ENCODE measurements at places on chromosomes 11 and 22.

- DNase-seq = no peak
Measured at GRCh38 chr11:110776081-110776480, 63.8 kb upstream of the ARHGAP20 start.

DNA sequence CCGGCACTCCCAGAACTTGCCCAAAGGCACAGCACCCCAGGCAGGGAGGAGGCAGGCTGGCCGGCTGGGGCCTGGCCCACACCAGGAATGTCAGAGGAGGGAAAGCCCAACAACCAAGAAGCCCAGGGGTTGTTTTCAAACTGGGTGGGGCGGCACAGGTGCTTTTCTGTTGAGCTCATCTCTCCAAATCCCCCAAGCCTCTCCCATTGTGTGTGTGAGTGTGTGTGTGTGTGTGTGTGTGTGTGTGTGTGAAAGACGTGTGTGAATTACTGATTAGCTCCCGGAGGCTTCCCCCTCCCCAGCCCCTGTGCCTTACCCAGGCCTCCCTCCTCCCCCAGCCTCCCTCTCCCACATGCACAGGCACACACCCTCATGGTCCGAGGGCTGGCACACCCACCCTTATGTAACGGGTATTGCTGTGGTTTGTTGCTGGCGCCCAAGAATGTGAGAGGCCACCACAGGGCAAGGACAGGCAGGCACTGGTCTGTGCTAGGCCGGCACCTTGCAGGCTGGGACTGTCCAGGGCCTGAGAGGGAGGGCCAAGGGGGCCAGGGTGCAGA, 15.9 kb downstream of the TRIM29 start:
- DNase-seq = no peak

DNA sequence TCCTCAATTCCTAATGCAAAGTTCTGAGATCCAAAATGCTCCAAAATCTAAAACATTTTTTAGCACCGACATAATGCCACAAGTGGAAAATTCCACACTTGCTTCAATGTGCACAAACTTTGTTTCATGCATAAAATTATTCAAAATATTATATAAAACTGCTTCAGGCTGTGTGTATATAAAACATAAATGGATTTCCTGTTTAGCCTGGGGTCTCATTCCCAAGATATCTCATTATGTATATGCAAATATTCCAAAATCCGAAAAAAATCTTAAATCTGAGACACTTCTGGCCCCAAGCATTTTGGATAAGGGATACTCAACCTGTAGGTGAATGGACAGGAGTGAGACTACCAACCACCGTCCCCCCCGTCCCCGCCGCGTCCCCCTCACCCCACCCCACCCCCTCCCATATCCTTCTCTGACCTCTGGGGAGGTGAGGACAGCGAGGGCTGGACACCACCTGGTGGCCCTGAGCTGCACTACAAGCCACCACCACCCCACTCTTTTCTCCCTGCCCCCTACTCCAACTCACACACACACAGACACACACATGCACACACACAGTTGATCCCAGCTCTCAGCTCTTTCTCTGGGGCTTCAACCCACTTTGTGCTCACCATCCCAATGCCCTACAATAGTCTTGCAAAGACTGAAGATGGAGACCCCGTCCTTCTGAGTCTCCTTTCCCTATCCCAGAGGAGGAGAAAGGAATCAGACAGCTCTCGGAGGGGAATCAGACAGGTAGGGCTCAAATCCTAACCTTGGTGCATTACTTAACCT, 101.0 kb downstream of the PDE2A start:
- DNase-seq = no peak

DNA sequence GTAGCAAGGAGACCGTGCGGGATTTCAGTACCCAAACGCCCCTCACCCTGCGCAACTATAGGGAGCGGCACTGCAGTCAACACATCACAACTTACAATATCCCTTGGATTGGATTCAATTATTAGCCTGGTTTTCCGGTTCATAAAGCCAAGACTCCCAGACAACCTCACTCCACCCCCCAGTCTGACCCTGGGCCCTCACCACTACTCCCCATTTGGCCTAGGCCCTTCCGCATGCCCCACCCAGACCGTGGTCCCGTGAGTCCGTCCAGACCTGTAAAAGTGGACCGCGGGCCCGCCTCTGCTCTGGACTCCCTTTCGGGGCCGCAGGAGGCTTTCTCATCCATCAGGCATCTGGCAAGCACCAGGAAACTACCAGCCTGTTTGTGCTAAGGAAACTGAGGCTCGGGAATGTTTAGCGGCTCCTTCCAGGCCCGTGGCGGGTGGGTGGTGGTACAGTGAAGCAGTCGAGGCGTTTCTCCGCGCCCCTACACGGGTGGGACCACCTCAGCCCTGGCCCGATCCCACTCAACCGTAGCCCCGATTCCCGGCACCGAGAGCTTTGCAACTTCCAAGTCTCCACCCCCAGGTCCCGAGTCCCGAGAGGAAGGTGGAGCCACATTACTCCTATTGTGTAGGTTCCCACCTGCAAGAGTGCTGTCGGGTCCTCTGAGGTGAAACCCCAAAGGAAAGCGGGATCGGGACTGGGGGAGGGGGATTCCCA, 679 bp upstream of the DPP3 start:
- no peak for DNase-seq

- DNase-seq = no peak
Measured at GRCh38 chr11:60240662-60241061, 2.3 kb downstream of the MS4A4E start.

- DNase-seq = no peak
Measured at GRCh38 chr11:133967599-133968238, 11.0 kb upstream of the IGSF9B start.

GRCh38 chr11:11748706-11749365, 92.9 kb upstream of the USP47 start:
- DNase-seq = no peak

DNA sequence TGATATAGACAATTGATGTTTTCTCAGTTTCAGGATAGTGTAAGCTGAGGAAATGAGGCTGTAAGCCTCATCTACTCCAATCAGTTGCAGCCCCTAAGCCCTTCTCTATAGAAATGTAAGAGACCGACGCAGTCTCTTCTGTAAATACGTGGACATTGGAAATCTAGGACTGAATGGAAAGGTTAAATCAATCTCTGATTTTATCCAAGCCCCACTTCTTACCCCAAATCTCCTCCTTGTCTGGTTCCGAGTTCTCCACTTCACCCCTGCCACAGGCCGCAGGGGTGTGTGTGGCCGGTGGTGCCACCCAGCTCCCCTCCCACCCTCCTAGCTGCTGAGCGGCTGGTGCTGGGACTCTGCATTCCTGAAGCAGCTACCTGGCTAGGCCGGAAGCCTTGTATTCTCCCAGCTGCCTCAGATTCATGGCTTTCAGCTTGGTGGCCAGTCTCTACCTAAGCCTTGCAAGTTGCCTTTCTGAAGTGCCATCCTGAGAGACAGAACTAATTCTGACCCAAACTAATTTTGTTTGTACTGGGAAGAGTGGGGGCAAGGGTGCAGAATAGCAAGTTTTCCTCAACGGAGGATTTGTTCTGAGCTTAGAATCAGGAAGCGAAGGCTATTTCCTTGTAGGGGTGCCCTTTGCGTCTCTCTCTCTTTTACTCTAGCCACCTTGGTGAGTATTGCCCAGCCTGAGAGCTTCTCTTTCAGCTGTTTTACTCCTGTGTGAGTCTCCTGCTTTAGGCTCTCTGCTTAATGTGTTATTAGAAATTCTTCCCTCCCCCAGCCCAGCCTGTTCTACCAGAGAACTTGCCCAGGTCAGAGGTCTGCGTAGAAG, 749 bp downstream of the VWA5A start:
- DNase-seq = no peak

- DNase-seq = no peak
Measured at GRCh38 chr11:92536883-92537282, 312.3 kb downstream of the FAT3 start.

- no peak for DNase-seq
Measured at GRCh38 chr11:116272181-116272789, 500.5 kb downstream of the BUD13 start.

DNA sequence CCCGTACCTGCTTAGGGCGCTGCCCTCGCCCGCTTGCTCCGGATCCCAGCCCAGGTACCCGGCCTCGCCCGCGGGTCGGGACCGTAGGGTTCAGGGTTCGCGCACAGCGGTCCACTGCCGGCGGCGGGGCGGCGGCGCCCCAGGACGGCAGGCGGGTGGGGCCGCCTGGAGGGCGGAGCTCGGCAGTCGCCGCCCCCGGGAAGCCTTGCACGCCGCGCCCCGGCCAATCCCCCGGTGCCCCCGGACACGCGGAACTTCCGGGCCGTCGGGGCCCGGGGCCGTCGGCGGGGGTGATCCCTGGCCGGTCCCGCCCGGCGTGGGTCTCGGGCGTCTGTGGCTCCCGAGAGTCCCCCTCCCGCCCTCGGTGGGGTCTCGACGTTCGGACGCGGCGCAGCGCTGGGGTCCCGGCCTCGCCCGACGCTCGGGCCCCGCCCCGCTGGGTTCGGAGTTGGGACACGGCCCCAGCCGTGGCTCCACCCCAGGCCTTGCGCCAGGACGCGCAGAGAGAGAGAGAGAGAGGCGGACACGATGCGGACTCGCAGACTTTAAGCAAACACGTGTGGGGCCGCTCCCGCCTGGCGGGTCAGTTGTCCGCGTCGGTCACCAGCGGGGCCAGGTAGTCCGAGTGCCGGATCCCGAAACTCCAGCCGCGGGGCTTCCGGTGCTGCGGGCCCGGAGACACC, at the start of gene TYMP:
Gene TYMP (minus strand): TSS at position 116 of the 683 bp plus-strand sequence. CDS start 303 bp downstream, outside the sequence.
- no peak for DNase-seq

DNA sequence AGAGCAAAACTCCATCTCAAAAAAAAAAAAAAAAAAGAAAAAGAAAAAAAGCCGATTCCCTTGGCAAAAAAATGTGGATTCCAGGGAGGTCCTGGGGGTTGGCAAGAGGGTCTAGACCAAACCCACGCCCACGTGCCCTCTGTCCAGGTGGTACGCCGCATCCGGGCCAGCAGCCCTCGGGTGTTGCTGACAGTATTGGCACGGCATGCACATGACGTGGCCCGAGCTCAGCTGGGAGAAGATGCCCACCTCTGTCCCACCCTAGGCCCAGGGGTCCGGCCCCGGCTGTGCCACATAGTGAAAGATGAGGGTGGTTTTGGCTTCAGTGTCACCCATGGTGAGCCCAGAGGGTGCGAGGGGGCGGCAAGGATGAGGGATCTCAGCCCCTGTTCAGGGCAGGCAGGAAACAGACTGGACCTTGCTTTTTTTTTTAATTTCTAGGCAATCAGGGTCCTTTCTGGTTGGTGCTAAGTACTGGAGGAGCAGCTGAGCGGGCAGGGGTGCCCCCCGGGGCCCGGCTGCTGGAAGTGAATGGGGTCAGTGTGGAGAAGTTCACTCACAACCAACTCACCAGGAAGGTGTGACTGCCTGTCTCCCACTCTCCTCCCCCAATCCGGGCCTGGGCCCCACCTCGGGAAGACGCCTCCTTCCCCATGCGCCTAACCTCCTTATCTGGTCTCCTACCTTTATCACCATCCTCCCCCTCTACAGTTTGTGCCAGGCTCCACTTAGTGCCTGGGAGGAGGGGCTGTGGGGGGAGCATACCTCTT, 2.0 kb downstream of the NHERF4 start:
- DNase-seq = no peak

DNA sequence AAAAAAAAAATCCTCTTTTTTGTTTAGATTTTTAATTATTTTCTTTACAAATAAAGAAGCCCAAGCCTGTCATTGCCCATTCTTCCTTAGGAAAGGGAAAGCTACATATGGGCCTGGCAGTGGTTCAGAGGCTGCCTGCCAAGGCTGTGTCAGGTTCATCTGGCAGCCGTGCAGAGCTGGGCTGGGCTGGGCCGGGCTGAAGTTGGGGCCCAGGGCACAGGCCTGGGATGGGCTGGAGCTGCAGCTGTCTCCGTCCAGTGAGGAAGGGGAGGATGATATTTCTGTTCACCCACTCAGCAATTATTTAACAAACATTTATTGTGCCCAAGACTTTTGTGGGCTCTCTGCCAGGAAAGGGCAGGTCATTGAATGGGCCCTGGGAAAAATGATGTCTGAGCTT, 4.6 kb downstream of the PRR5L start:
- no peak for DNase-seq
